ENCODE measurements at places on chromosomes 13 and 19.

DNA sequence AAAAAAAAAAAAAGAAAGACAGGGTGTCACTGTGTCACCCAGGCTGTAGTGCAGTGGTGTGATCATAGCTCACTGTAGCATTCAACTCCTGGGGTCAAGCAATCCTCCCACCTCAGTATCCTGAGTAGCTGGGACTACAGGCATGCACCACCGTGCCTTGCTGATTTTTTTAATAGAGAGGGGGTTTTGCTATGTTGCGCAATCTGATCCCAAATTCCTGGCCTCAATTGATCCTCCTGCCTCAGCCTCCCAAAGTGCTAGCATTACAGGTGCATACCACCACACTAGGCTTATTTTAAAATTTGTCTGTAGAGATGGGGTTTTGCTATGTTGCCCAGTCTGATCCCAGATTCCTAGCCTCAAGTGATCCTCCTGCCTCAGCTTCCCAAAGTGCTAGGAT, 159.3 kb downstream of the PTPRS start:
- no peak for DNase-seq

DNA sequence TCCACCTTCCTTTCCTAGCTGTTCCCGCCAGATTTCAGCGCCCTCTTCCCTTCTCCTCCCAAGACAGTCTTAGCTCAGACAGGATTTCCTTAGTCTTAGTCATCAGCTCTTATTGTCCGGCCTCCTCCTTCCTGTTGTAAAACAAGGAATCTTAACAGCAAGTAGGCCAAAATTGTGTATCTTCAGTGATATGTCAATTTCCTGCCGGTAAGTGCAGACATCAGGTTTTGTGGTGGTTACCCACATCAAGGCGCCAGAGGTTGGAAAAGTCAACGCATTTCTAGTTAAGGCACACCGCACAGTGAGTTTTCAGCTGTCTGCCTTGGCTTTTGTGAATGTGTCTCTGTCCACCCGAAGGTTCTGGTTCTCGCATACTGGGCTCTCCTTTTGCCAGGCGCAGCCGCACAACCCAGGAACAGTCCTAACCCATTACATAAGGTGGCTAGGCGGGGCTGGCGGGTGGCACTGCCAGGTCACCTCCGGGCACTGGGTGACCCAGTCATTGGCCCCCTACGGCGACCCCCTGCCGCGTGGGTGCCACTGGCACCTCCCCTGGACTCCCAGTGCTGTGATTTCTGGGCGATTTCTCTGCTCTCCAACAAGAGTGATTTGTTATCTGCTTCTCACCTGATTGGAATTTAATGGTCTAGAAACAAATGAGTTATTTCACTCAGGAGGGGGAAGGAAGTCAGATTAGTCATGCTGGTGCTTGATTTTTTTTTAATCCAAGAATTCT, 12.9 kb downstream of the COL4A2 start:
- DNase-seq = no peak

DNA sequence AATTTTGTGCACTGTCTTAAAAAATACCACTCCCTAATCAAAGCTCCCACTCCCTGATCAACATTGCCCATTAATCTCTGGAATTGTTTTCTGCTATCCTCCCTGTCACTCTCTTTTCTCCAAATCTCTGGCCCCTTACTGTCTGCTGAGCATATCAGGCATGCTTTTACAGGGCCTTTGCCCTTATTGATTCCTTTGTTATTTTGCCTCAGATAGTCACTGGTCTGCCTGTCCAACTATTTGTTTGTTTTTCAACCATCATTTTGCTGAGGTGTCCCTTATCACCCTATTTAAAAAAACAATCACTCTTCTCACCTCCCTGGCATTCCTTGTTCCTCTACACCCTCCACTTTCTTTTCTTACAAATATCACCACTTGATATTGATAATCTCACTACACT, 153.0 kb downstream of the PCDH9 start:
- no peak for DNase-seq

DNA sequence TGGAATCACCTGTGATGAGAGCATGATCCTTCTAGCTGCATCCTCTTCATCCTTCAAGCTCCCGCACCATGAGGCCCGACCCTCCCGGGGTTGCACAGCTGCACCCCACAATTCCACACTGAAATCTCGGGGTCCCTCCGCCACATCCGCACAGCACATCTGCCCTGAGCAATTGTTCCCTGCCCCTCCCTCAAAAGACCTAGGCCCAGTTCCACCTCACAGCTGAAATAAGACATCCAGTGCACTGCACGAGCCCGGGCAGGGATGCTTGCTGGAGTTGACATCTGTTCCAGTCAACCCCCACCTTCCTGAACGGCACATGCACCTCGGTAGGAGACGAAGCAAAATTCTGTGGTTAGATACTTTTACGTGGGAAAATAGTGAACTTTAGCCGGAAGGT, 14.7 kb upstream of the SOX1 start:
- no peak for DNase-seq

DNA sequence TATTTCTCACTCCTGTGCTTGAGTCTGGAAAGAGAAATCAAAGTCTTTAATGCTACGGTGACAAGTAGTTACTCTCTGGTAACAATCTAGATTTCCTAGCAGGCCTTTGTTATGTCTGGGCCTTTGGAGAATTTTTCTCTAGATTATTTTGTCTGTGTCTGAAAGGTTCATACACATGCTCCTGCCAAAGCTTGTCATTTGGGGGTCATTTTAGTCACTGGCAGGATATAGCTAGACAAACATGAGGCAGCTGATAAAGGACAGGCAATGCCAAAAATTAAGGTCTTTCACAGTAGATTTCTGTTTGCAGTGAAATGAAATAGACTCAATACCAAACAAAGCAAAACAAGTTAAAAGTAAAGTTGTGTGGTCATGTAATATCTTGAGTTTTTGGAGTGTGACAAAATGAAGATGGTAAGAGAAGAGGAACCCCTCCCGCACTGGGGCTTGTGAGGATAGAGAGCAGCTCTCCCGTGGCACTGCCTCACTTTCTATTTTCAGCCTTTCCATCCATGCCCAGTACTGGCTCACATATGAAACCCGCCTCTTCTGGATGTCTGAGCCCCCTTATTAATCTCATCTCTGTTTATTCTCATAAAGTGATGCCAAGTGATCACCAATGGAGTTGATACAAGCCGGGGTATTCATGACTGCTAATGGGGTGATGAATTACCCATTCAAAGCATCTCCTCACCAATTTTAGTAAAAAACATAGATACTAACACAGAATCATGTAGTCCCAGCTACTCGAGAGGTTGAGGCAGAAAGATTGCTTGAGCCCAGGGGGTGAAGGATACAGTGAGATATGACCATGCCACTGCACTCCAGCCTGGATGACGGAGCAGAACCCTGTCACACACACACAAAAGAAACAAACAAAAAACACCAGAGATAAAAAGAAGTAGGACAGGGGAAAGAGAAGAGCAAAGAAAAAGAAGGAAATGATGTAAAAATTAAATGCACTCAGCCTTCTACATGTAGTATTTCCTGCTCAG, 389.3 kb downstream of the FGF14 start:
- no peak for DNase-seq

DNA sequence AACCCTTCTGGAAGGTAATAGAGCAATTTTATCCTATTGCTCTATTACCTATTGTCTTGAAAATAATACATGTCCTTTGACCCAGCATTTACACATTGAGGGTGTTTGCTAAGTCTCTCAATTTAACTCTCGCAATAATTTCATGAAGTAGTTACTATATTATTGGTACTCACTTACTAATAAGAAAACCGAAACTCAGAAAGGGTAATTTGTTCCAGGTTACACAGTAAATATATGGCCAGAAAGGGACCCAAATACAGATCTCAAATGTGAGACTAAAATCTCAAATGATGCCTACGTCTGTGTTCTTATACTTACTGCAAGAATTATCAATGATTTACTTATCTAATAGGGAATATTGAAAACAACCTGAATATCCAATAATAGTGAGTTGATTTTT, 29.7 kb upstream of the FAM216B start:
- DNase-seq = no peak

GRCh38 chr19:35328851-35329285, at the start of gene CD22:
Gene CD22, plus strand, starts transcription at chr19:35329187. Its CDS starts 2,854 bp downstream, at chr19:35332041.
- no peak for DNase-seq

GRCh38 chr13:51237386-51237785, 15.2 kb downstream of the FAM124A start:
- DNase-seq = no peak

GRCh38 chr19:19552798-19553197, 14.7 kb downstream of the CILP2 start:
- peak; percentile 43 for DNase-seq

DNA sequence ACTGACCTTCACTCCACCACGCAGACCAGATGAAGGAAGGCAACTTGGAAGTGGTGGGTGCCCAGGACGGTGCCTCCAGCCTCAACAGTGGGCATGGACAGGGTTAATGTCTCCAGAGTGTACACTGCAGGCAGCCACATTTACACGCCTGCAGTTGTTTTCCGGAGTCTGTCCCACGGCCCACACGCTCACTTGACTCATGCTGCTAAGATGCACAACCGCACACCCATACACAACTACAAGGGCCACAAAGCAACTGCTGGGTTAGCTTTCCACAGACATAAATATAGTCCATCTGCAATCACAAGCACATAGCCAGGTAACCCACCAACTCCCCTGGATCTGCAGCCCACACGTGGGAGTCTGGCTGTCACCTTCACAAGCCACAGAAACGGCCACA, 12.6 kb upstream of the AXL start:
- no peak for DNase-seq

- DNase-seq = no peak
Observed at GRCh38 chr19:391726-392374, 17.1 kb downstream of the C2CD4C start.

DNA sequence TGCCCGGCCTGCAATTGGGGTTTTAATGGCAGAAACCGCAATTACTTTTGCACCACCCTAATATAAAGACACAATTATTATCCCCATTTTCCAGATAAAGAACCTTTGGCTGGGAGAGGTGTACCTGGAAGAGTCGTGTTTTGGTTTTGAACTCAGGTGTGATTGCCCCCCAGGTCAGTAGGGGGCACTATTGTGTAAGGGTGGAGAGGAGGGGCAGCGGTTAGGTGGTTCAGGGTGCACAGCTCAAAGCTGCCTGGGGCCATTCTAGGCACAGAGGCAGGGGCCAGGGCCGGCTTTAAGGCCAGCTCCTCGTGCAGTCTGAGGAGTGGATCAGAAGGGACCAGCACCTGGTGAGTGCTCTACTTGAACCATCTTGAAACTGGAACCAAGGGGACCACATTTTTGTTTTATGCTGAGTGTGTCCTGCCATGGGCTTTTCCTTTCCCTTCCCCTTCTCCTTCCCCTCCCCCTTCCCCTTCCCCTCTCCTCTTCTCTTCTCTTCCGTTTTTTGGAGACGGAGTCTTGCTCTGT, 5.8 kb upstream of the FCGRT start:
- DNase-seq = peak; percentile 71

DNA sequence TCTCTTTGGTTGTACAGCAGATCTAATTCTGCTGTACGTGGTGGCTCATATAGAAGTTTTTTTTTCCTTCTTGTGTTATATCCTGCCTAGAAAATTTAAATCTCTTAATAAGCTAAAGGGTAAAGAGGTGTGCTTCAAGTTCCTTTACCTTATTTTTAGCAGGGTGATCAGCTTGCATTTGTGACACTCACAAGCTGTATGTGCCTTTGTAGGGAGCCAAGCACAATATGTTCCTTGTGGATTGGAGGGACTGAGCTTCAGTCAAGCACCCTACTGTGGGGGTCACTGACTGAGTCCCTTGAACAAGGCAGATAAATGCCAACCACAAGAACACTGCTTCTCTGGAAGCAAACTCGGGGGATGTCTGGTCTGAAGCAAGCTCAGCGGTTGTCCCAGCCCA, 12.6 kb upstream of the ERICH6B start:
- no peak for DNase-seq

DNA sequence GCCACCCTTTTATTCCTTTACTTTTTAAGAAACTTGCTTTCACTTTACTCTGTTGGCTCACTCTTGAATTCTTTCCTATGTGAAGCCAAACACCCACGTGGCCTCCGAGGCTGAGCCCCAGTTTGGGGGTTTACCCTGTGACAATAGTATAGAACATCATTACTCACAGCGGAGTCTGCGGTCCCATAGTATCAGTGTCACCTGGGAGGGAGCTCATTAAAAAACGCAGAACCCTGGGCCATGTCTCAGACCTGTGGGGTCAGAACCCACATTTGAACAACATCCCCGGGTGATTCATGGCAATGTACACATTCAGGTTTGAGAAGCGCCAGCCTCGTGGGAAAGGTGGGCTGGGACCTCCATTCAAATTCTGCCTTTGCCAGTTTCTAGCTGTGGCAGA, 36.0 kb upstream of the UBL3 start:
- DNase-seq = no peak

- no peak for DNase-seq
Observed at GRCh38 chr19:15576526-15577156, 38.4 kb upstream of the CYP4F8 start.

GRCh38 chr19:3818466-3818865, 32.3 kb upstream of the MATK start:
- no peak for DNase-seq

DNA sequence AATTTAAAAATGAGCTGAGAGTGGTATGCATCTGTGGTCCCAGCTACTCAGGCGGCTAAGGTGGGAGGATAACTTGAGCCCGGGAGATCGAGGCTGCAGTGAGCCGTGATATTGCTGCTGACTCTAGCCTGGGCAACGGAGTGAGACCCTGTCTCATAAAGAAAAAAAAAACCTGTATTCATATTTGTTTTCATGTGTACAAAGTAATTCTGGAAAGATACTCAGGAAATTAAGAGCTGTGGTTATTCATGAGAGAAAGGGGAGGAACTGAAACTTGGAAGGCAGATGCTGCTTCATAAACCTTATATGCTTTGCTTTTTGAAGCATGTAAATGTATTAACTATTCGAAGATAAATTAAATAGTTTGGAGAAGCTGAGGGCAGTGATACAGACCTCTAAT, 8.8 kb upstream of the RLN3 start:
- peak; percentile 46 for DNase-seq

GRCh38 chr13:32734511-32734910, 148.3 kb downstream of the PDS5B start:
- DNase-seq = no peak

Measured in RPMI8226 (cell line).